Peyer's patch (tissue), 4 donors: ENCODE measurements at places on chromosomes 12 and 14. TPM values are rescaled to one million over a fixed set of nuclear protein-coding genes. Genes with fewer than 3 reads are reported as not detected.

GRCh38 chr14:76756371-76756750, 4.9 kb upstream of the VASH1 start:
- no peak overlapping the region for H3K4me3 ChIP-seq
- DNase-seq: no peak
- no peak overlapping the region for H3K27ac ChIP-seq
- no peaks in the 10 kb centered on the region for H3K36me3 ChIP-seq
- no peaks in the 10 kb centered on the region for H3K27me3 ChIP-seq

DNA sequence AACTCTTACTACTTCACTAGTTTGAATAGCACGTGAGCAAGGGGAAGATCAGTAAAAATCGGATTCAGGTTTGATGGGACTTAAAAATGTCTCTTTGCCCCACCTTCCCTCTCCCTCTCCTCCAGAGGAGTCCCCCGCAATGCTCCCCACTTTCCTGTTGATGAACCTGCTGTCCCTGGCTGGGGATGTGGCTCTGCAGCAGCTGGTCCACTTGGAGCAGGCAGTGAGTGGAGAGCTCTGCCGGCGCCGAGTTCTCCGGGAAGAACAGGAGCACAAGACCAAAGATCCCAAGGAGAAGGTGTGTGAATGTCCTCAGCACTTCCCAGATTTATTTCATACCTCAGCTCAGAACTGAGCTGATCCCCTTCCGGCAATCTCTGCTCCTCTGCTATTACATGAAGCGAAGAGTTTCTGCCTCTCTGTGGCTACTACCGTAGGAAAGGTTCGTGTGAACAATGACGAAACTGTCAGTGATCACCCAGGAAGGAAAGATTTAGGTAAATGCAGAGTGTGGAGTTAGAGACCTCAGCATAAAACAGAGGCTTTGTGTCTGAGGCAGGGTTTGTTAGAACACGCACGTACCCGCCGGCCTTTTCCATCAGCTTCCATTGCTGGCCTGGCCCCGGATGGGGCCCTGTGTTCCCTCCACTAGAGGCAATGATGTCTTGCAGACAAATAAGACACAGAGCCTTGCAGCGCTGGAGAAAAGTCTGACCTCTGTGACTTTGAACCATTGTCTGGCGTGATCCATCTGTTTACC, 7.4 kb upstream of the GAPDH start:
- no peaks in the 10 kb centered on the region for H3K4me1 ChIP-seq
- H3K4me3 ChIP-seq: no peak overlapping the region
- no peak for DNase-seq
- H3K27me3 ChIP-seq: no peaks in the 10 kb centered on the region
- H3K36me3 ChIP-seq: peaks cover 3% of the 10 kb centered on the region
- H3K27ac ChIP-seq: no peak overlapping the region

GRCh38 chr14:31275731-31276130, 68.1 kb upstream of the HECTD1 start:
- H3K27ac ChIP-seq: no peak overlapping the region
- H3K4me3 ChIP-seq: no peak overlapping the region
- DNase-seq: no peak
- no peaks in the 10 kb centered on the region for H3K27me3 ChIP-seq
- no peaks in the 10 kb centered on the region for H3K4me1 ChIP-seq

GRCh38 chr14:102418853-102419240, 56.1 kb downstream of the TECPR2 start:
- no peak for DNase-seq
- no peaks in the 10 kb centered on the region for H3K27me3 ChIP-seq
- H3K36me3 ChIP-seq: no peaks in the 10 kb centered on the region
- H3K4me3 ChIP-seq: no peak overlapping the region
- no peaks in the 10 kb centered on the region for H3K4me1 ChIP-seq
- H3K27ac ChIP-seq: no peak overlapping the region

GRCh38 chr14:89030921-89031320, 206.5 kb downstream of the TTC8 start:
- DNase-seq: no peak
- no peak overlapping the region for H3K4me3 ChIP-seq
- peaks cover 14% of the 10 kb centered on the region for H3K4me1 ChIP-seq
- no peaks in the 10 kb centered on the region for H3K27me3 ChIP-seq

GRCh38 chr12:11773889-11774677, 124.6 kb downstream of the ETV6 start:
- no peak overlapping the region for H3K27ac ChIP-seq
- H3K36me3 ChIP-seq: no peaks in the 10 kb centered on the region
- no peaks in the 10 kb centered on the region for H3K27me3 ChIP-seq
- no peaks in the 10 kb centered on the region for H3K4me1 ChIP-seq

DNA sequence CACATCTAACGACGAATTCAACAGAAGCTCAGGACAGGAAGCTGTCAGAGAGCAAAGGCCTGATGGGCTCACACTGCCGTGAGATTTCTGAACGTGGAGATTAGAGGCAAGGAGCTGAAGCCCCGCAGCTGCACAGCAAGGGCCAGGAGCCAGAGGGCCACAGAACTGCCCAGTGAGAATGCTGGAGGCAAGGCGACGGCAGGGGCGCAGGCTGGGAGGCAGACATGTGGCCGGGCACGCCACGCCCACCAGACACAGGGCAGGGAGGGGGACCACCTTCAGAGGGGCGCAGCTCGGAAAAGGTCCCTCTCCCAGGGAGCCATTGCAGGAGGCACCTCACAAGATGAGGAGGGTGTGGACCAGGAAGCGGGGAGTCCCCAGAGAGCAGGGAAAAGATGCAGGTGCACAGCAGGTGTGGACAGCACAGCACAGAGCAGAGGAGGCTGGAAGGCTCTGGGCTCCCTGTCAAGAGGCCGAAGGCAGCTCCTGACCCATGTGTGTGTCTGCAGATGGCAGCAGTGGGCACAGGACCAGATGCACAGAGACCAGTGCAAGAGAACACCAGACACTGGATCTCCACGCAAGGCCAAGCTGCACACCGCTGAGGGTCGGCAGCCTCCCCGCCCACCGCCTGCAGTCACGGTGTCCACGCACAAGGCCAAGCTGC, 23.0 kb downstream of the BTBD6 start:
- no peak overlapping the region for H3K4me3 ChIP-seq
- H3K36me3 ChIP-seq: peaks cover 28% of the 10 kb centered on the region
- no peaks in the 10 kb centered on the region for H3K27me3 ChIP-seq

GRCh38 chr14:65880507-65880906, 468.0 kb downstream of the FUT8 start:
- H3K27ac ChIP-seq: no peak overlapping the region
- no peak overlapping the region for H3K4me3 ChIP-seq
- H3K4me1 ChIP-seq: no peaks in the 10 kb centered on the region
- H3K27me3 ChIP-seq: no peaks in the 10 kb centered on the region

DNA sequence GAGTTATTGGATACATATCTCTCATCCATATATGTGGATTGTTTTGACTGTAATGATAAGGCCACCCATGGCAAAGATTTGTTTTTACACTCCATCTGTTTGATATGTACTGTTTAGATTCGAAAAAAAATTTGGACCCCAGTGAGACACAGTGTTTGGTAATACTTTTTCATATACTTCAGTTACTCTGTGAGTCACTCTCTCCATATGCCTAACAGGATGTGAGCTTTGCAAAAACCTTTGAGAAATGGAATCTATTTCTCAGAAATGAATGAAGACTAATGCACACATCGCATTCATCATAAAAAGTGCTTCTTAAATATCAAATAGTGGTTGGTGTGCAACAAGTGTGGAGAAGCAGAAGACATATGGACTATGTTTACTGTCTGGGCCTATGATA, 781.5 kb downstream of the SLC6A15 start:
- H3K27me3 ChIP-seq: no peaks in the 10 kb centered on the region
- no peak overlapping the region for H3K4me3 ChIP-seq
- DNase-seq: no peak

DNA sequence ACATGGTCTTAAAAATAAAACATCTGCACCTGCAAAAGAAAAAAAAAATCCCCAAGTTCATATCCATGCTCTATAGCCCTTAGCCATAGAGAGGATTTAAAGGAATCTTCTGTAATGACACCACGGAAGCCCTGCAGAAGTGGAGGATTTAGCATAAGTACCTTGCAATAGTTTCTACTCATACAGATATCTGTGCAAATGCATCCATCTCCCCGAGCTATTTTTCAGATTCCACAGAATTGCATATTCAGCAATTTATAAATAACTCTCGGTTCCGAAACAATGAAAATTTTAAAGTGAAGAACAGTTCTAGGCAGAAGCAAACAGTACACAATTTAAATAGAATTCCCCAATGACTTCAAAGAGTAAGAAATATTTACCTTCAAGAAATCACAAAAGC, 424 bp downstream of the IGF1 start:
- peak overlapping the region; percentile 12 for H3K27ac ChIP-seq
- DNase-seq: no peak
- H3K36me3 ChIP-seq: no peaks in the 10 kb centered on the region
- peaks cover 5% of the 10 kb centered on the region for H3K4me1 ChIP-seq
- no peak overlapping the region for H3K4me3 ChIP-seq

DNA sequence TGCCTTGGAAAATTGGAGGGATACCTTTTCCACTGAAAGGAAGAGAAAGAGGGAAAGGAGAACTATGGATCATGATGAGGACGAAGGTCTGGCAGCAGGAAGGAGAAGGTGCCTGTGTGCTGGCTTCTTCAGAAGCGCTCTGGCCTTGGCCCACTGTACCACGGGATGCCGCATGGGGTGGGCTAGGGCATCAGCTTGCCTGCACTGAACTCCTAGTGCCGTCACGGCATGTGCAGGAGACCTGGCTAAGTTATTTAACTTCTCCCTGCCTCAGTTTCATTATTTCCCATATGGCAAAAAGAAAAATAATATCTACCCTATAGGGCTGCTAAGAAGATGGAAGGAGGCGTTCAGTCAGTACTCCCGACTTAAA, 28.1 kb downstream of the FBXO21 start:
- H3K36me3 ChIP-seq: no peaks in the 10 kb centered on the region
- no peak overlapping the region for H3K4me3 ChIP-seq
- H3K27ac ChIP-seq: no peak overlapping the region
- no peak for DNase-seq

Gene TMEM121
- 0.94 TPM for total RNA-seq

Gene ADAMTS20
- total RNA-seq: not detected

Gene NEUROD4
- not detected for total RNA-seq

Gene HNRNPC
- total RNA-seq: 250 TPM

Gene MIP
- total RNA-seq: not detected

Gene RFX4
- total RNA-seq: not detected
